EH (cell line): ENCODE measurements at places on chromosomes 4 and X.

DNA sequence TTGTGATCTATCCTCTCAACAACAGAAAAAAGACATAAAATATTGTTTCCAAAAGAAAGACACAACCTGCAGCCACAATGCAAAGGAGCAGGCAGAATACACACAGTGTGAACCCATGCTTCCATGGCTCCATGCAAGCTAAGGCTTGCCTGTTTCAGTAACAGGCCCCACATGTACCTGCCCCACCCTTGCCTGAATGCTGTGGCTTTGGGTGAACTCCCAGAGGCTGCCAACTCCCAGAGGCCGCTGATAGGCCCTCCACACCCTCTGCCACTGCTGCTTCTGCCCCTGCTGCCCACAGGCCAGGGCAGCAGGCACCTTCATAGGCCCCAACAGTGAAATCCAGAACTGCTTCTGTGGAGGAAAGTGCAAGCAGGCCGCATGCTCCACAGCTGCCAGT, 313.9 kb downstream of the CHIC1 start:
- no peak for DNase-seq

GRCh38 chrX:51643377-51643776, 24.7 kb upstream of the CENPVL3 start:
- DNase-seq = no peak

GRCh38 chr4:74499986-74500781, 55.2 kb downstream of the AREG start:
- DNase-seq = peak; percentile 32

GRCh38 chr4:142236268-142236667, 599.9 kb downstream of the IL15 start:
- peak; percentile 35 for DNase-seq

GRCh38 chr4:3184725-3185124, 64.2 kb upstream of the MSANTD1 start:
- no peak for DNase-seq

GRCh38 chr4:104475652-104476051, 19.0 kb downstream of the CXXC4 start:
- DNase-seq = no peak

- no peak for DNase-seq
Observed at GRCh38 chrX:132694382-132694781, 205.5 kb upstream of the MBNL3 start.

DNA sequence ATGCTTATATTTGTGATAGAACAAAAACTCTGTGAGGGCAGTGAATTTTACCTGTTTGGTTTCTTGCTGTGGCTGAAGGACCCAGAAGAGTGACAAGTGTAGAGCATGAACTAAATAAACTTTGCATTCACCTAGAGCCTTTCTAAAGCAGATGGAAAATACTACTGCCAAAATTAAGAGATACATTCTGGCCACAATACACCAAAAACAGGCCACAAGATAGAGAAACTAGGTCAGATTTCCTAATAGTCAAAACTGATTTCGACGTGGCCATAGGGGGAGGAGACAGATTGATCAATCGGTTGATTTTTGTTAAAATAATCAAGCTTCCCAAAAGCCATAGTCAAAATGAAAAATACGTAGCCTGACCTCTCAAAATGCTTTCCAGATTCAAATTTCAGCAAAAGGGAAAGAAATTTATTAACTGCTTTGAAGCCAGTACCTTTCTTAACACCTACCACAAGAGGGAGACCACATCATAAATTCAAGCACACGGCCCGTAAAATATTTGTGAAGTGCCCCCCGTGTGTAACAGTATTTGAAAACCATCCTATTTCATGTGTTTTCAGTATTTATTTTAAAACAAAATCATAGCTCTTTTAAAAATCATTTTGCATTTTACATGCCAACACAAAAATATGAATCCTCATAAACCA, 132.4 kb downstream of the CORIN start:
- DNase-seq = peak; percentile 7

DNA sequence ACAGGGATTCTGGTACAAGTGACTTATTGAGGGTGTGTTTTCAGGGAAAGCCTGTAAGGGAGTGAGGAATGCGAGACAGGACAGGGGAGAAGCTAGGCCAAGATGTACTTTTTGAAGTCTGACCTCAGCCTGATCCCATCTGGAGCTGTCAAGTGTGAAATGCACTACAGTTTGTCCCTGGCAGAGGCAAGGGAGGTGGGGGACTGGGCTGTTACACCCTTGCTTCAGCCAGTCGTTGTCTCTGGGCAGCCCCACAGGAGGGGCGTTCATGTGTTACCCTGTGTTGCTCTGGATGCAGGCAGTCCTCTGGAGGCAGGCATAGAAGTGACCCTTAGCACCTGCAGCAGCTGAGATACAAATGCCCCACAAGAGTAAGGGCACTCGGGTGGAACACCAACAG, 25.8 kb downstream of the PPEF1 start:
- no peak for DNase-seq

DNA sequence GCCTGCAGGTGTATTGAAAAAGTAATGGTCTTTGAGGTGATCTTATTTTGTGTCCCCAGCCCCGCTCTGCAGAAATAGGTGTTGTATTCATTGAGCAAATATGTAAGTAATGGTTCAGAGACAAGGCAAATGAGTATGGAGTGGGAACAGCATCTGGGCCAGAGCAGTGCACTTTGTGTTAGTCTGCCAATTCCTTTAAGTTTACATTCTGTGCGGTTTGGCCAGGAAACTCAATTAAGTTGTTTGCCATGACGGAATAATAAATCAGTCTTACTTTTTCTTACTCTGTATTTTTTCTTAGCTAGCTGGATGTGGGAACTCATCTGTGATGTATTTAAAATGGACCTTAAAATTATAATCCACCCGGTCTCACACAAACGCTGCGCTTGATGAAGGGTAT, 12.6 kb downstream of the DCLK2 start:
- no peak for DNase-seq

- peak; percentile 30 for DNase-seq
Observed at GRCh38 chrX:154458116-154458953, at the start of gene PLXNA3. Gene PLXNA3 (plus strand): TSS chrX:154458281. CDS start chrX:154460184, 1,903 bp downstream.

- DNase-seq = no peak
Observed at GRCh38 chr4:76687746-76688448, 210.0 kb downstream of the SOWAHB start.

GRCh38 chr4:56215901-56216300, 171.4 kb downstream of the AASDH start:
- peak; percentile 9 for DNase-seq

- no peak for DNase-seq
Observed at GRCh38 chr4:64157397-64157796, 251.9 kb downstream of the TECRL start.
